ENCODE measurements at places on chromosomes 16 and 17.

DNA sequence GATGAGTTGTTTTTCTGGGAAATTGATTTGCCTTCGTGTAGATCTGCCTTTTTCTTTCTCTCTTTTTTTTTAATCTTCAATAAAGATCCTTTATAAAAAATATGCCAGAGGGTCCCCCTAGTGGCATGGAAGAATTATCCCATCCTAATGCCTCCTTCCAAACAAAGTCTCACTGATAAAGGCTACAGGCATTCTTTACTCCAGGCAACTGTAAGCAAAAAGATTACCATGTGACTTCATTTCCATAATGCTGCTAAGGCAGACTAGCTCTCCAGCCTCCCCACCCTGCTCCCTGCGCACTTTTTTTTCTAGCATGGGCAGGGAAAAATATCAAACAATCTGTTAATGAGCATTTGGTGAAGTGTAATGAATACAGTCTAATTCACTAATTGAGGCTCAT, 220.2 kb upstream of the CDH8 start:
- no peak for DNase-seq

GRCh38 chr17:58991718-58992331, 114.9 kb downstream of the TRIM37 start:
- DNase-seq, result peak; percentile 70

- no peak for DNase-seq
Measured at GRCh38 chr16:59328961-59329360, 594.8 kb upstream of the GOT2 start.

DNA sequence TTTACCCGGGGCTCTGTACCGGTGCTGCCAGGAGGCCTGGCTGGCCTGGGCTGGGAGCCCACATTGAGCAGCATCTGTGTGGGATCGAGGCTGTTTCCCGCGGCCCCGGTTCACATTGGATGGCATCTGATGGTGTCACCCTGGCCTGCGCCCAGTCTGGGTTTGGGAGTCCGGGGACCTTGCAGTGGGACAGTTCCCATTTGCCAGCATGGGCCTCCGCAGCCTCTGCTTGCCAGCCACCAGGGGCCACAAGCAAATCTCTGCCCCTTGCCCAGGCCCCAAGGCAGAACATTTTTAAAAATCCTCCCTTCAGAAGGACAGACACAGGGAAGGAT, 64.5 kb downstream of the BANP start:
- no peak for DNase-seq

DNA sequence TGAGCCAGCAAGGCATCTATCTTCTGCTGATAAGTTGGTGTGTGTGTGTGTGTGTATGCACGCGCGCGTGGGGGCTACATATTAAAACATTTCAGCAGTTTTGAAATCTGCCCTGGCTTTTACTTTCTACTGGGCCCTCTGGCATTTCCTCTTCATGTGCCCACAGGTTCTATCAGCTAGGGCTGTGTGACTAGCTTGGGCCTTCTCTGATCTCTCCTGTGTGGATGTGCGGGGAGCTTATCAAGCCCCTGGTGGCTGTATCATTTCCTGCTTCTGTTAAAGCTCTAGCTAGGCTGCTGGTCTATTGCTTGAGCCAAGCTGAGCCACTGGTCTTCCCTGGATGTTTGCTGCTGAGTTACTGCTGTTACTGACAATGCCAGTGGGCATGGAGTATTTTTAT, 132.5 kb downstream of the AATF start:
- no peak for DNase-seq

DNA sequence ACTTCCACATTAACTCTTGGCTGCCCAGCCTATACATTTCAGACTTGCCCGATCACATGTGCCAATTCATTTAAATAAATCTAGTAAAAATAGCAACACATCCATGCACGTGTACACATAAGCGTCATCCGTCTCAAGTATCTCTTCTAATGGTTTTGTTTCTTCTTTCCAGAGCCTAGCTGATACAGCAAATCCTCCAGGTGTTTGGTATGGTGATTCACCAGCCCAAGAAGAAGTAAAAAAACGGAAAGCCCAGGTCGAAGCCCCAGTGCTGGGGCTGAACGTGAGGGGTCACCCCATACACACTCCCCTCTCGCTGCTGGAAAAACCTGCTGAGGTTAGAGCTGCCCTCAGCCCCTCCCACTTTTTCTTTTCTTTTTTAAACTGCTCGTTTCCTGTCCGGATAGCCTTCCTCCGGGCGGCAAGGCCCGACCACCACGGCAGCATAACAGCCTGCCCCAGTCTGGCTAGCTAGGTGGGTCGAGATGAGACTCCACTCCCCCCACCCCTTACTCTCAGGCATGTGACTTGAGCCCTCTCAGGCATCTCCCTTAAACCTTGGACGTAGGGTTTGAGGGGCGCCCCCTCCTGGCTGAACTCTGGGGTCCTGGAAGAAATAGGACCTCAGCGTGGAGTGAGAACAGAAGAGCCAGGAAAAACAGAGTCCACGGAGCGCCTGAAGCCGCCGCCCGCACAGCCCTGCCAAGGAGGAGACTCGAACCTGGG, 13.9 kb upstream of the OR1F1 start:
- no peak for DNase-seq

- no peak for DNase-seq
Measured at GRCh38 chr16:11094857-11095565, 150.6 kb downstream of the CLEC16A start.

GRCh38 chr17:36697903-36698530, 96.6 kb downstream of the MRM1 start:
- no peak for DNase-seq

GRCh38 chr17:35132099-35132498, 10.0 kb downstream of the NLE1 start:
- DNase-seq, result no peak

Data from AG04449 (cell line).